Right ventricle myocardium inferior (tissue), 1 donor: ENCODE measurements at places on chromosomes 4 and X. TPM values are rescaled to one million over a fixed set of nuclear protein-coding genes. Genes with fewer than 3 reads are reported as not detected.

MAGEC3 gene
- not detected for total RNA-seq

GRID2 gene
- 0.05 TPM for total RNA-seq

NAA11 gene
- total RNA-seq: not detected

SATL1 gene
- total RNA-seq: not detected

BRCC3 gene
- total RNA-seq: 16.5 TPM

SEC24D gene
- total RNA-seq: 12.2 TPM

SNX25 gene
- total RNA-seq: 10.9 TPM

SSX3 gene
- not detected for total RNA-seq

CT83 gene
- not detected for total RNA-seq

NUDT10 gene
- 0.19 TPM for total RNA-seq

KCND1 gene
- total RNA-seq: 0.68 TPM

MAP3K15 gene
- total RNA-seq: not detected
